ENCODE measurements at places on chromosomes 4 and X.

DNA sequence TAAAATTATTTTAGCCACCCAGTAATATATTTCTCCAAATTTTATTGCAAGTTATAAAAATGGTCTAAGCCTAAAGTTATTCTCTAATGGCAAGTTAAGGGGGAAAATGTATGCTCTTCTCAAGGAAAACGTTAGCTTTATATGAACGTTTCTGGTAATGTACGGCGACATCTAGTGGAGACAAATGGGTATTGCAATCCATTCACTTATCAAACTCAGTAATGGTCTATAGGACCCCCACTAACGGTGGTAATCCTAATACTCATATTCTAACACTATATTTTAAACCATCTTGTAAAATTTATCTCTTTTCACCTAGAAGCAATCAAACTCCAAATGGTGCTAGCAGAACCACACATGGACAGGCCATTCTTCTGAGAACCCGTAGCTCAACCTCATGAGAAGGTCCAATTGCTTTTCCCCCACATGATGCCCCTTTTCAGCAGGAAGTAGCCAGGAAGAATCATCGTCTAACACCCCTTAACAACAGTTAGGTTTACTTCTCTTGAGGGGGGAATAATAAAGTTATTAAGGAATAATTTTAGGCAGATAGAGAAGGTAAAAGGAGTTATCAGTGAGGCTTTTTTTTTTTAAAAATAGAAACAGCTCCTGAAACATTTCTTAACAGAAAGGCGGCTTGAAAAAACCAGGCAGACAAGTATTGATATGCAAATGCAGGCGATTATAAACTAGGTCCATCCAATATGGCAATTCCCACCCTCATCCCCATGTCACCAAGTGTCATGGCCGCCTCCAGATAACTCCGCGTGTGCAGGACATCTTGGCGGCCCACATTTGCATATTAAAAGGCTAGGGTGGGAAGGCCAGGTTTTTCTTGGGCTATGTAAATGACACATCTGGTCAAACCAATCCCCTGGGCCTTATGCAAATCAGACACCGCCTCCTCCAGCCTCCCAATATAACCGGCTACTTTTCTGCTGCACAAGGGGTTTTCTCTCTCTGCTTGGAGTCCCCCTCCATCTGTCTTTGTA, 35.0 kb downstream of the NUDT11 start:
- no peak for DNase-seq

DNA sequence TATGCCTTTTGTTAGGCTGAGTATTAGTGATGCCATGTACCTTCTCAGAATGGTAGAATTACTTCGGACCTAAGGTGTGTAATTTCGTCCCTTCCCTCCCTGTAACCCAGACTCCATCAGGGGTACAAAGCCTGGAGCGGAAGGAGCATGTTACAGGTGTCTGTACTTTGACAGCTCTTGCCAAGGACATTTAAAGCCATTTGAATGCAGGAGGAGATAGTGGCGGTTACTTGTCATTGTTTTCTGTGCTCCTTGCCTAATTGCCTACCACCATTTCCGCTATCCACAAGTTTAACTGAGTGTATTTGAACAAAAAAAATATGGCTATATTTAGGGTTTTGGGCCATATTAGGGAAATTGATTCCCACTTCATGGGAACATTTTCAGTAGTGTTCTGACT, 1.8 kb downstream of the FNIP2 start:
- DNase-seq = no peak

DNA sequence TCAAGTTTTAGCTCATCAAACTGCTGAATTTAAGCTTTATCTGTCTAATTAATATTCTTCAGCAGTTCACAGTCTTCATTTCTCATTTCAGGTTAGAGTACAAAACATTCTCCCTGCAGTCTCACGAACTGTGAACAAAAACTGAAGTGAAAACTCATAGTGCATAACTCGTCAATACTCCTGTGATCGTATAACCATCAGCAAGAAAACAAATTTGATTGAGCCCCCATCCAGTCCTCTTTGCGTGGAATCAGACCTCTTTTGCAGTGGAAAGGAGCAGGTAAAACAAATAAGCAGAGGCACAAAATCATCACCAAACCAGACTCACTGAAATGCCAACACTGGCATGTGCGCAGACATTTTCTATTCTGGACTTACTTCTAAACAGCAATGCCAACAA, 12.7 kb downstream of the ADAM29 start:
- no peak for DNase-seq

GRCh38 chrX:13717700-13718472, 16.5 kb downstream of the TRAPPC2 start:
- peak; percentile 13 for DNase-seq

GRCh38 chr4:155025762-155026457, 182.5 kb upstream of the NPY2R start:
- DNase-seq = no peak

DNA sequence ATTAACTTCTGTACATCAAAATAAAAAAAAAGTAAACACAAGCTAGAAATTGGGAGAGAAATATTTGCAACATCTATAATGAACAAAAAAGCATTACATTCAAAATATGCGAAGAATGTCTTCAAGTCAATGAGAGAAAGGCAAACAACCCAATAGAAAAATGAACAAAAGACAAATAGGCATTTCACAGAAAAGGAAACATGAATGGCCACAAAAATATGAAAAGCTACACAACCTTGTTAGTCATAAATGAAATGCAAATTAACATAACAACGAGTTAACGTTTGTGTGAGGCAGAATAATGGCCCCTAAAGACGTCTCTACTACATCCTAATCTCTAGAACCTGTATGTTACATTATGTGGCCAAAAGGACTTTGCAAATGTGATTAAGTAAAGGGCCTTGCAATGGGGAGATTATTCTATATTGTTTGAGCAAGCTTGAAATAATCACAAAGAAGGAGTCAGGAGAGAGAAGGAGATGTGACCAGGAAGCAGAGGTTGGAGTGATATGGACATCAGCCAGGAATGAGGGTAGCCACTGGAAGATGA, 86.8 kb downstream of the WDFY3 start:
- DNase-seq = no peak

DNA sequence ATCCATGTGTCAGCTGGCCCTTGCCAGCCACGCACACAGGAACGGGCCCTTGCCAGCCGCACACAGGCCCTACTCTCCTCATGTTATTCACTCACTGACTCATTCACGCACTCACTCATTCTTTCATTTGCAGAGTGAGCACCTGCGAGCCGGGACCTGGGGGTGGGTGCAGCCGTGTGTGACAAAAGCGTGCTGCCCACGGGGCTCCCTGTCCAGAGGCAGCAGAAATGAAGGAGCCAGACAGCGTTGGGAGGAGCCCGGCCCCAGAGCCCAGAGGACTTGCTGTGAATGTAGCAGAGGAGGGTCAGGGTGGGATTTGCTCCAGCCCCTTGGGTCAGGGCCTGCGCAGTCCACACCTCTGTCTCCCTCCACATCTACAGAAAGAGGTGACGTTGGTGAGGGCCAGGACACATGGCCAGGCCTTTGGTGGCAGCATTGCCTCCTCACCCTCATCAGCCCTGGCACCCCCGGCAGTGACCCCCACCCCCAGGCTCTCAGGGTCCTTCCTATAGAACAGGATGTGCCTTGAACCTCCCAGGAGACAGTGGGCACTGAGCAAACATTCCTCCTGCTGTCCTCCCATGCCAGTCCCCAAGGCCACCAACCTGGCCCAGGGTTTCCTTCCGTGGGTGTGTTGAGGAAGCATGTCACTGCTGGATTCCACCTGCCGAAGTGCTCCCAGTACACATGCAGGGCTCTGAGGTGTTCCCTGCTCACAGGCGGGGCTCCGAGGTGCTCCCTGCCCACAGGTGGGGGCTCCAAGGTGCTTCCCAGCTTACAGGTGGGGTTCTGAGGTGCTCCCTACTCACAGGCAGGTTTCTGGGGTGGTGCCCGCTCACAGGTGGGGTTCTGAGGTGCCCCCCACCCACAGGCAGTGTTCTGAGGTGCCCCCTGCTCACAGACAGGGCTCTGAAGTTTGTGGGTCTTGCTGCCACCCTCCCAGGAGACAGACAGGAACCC, 105.7 kb downstream of the HMX1 start:
- no peak for DNase-seq

DNA sequence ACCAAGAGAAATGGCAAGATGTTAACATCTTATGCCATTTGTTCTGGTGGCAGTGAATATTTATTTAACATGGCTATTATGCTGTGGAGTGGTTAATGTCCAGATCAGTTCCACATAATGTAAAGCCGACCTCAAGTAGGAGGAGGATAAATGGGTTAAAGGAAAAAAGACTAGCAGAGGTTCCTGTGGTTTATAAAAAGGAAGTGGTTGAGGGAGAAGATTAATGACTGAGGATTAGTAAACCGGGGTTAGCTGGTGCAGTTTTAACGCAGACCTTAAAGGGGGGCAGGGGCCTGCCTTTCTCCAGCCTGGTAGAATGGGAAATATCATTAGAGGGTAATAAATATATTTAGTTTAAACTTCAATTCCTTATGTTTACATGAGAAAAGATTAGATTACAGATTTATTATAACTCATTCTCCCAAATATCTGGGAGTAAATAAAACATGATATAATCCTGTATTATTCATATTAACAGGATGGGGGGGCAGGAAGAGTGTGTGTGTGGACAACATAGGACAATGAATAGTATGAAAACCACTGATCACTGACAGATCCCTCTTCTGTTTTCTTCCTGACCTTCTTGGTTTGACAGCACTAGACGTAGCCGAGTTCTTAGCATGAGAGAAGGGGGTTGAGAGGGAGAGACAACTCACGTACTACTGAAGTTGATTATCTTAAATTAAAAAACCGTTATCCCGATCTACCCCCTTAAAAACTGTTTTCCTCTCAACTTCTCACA, 124.1 kb upstream of the LIMCH1 start:
- no peak for DNase-seq

DNA sequence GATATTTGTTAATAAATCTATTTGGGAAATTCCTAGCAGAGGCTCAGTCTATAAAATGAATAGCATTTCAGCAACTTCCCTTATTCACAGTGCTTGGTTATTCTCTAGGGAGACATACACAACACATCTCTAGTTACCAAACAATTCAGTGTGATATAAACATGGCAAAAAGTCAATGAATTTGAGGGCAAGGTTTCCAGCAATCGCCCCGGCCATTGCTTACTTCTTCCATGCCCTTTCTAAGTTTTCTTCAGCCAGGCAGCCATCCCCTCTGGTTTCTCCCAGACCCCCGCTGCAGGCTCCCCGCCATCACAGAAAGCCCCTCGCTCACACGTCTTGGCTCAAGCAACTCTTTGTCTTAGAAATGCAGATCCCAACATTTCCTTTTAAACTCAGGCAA, 4.4 kb downstream of the TLR7 start:
- DNase-seq = no peak

- no peak for DNase-seq
These were observed 41.5 kb downstream of the REELD1 start for GRCh38 chr4:146255874-146256273.

DNA sequence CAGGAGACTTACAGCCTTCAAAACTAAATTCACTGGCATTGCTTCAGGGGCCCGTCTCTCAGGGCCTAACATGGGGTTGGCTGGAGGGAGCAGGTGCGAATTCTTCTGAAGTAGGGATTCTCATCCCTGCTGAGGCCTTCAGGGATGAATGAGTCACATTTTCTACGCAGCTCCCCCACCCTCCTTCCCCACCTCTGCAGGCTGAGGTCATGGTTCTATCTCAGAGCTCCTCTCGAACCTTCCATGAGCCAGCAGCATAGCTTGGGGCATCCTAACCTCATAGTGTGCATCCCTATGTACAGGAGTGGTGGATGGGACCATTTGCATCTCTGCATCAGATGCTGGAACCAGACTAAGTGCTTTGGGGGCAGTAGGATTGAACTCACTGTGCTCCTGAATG, 309.2 kb downstream of the EVC2 start:
- no peak for DNase-seq

DNA sequence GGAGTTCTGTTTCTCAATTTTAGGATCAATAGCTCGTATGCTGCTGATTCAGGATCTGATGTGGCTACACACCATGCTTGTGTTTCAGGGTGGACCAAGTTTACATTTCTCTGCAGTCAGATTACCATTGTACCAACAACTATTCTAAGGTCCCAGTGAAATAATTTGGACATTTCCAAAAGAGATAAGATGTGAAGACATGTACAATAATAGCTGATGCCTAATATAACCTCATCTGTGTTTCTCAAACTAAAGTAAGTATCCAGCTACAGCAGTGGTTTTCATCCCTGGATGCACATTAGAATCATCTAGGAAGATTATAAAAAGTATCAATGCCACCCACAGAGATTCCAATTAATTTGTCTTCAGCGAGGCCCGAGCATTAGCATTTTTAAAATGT, 209.7 kb downstream of the ANTXR2 start:
- DNase-seq = no peak

- DNase-seq = no peak
These were observed 41.9 kb downstream of the TNIP2 start for GRCh38 chr4:2714061-2714770.

DNA sequence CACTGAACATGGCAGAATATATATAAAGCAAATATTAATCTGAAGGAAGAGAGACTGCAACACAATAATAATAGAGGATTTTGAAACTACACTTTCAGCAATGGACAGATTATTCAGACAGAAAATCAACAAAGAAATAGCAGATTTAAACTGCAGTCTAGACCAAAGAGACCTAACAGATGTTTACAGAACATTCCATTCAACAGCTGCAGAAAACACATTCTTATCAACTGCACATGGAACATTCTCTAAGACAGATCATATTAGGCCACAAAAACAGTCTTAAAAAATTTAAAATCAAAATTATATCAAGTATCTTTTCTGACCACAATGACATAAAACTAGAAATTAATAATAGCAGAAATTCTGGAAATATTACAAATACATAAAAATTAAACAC, 27.1 kb downstream of the CENPE start:
- DNase-seq = no peak

DNA sequence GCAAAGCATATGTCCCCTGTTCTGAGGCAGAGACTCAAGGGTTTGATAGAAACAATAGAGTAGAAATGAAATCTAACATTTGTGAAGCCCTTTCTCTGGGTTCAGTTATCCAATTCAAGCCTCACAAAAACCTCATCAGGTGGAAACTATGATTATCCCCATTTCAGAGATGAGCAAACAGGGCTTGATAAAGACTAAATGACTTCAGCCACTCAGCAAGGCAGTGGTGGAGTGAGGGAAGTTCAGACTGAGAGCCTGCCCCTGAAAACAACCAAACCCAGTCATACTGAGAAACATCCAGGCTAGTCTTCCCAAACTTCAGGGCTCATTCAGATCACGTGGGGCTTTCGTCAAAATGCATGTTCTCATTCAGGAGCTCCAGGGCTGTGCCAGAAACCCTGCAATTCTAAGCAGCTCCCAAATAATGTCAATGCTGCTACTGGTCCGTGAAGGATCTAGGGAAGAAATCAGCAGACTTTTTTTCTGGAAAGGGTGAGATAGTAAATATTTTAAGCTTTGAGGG, 109.6 kb upstream of the KIT start:
- no peak for DNase-seq

All from anterior cingulate cortex (tissue), 58 donors.